ENCODE measurements at places on chromosomes 6 and 20.

- DNase-seq, result no peak
These were observed 750.2 kb downstream of the HDGFL1 start for GRCh38 chr6:23319582-23319981.

DNA sequence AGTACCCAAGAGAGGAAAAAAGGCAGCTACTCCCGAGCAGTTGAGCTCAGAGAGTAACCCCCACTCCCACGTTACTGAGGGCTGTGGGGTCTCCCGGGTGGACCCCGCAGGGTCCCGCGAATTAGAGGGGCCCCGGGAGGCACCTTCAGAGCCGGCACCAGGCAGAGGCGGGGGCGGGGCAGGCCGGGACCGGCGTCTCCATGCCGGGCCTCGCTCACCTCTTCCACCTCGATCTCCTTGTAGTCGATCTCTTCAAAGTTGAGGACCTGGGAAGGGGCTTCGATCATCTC lies 381 bp downstream of the MAP3K7 start:
- no peak for DNase-seq

DNA sequence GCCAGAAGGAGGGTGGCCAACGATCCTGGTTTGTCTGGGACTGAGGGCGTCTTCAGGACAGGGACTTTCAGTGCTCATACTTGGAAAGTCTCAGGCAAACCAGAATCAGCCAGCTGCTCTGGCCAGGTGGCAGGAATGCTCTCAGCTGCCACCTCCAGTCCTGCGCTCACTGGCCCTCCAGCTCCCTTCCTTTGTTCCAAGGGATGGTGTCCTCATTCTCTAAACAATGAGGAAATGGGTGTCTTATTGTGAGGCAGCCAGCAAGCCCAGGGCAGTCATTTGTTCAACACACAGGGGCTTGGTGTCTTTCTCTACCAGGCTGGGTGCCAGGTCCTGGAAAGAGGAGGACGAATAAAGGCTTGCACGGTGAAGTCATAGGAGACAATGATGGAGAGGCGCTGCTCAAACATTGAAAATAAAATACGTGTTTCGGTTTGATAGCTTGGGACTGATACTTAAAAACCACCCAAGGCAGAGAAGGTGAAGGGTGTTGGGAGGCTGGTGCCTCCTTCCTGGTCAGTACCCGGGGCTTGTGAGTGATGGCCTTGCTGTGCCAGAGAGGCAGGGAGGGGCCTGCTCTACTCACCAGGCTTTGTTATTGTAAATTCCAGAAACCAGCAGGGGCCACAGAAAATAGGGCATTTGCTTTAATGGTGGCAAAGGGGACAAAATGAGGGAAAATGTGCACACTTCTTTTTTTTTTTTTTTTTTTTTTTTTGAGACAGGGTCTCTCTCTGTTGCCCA lies 11.3 kb upstream of the TMEM181 start:
- no peak for DNase-seq

DNA sequence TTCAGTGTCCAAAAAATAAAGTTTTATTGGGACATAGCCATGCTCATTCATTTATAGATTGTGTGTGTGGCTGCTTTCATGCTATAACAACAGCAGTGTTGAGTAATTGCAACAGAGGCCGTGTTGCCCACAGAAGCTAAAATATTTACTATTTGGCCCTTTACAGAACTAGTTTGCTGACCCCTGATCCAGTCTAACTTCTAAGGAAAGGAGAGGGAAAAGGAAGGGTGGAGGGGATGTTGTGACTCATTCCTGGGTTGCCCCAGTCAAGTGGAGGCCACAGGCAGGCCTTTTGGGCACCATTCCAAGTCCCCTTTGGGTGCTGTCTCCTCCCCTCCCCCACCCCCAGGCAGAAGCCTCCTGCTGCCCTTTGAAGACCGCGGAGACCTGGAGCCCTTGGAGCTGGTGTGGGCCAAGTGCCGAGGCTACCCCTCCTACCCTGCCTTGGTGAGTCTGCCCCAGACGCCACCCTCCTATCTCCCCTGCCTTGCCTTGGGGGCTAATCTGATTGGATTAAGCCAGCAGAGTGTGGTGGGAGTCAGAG lies 28.4 kb downstream of the BRPF3 start:
- DNase-seq, result no peak

DNA sequence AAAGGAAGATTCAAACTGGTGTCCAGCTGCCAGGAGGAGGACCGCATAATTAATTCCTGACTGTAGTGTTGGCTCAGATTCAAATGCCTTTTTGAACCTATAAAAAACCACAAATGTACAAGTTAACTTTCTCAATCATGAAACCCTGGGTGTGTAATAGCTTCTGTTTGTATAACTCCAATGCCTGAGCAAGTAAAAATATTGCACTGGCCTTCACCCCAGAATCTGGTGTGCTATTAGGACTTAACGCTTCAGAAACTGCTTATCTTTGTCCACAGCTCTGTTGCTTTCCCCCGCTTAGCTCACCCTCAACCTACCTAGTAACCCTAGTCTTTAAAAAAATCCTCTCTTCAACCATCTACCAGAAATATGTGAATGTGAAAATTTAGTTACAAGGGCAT lies 119.1 kb upstream of the MAP7 start:
- no peak for DNase-seq

DNA sequence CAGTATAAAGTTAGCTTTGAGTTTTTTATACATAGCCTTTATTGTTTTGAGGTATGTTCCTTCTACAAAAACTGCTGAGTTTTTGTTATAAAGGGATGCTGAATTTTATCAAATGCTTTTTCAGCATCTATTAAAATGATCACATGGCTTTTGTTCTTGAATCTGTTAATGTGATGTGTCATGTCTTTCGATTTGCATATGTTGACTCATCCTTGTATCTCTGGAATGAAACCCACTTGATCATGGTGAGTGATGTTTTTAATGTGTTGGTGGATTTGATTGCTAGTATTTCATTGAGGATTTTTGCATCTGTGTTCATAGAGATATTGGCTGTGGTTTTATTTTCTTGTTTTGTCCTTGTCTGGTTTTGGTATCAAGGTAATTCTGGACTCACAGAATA lies 24.7 kb upstream of the BLCAP start:
- DNase-seq, result no peak
